ENCODE measurements at places on chromosomes 16 and 17.

DNA sequence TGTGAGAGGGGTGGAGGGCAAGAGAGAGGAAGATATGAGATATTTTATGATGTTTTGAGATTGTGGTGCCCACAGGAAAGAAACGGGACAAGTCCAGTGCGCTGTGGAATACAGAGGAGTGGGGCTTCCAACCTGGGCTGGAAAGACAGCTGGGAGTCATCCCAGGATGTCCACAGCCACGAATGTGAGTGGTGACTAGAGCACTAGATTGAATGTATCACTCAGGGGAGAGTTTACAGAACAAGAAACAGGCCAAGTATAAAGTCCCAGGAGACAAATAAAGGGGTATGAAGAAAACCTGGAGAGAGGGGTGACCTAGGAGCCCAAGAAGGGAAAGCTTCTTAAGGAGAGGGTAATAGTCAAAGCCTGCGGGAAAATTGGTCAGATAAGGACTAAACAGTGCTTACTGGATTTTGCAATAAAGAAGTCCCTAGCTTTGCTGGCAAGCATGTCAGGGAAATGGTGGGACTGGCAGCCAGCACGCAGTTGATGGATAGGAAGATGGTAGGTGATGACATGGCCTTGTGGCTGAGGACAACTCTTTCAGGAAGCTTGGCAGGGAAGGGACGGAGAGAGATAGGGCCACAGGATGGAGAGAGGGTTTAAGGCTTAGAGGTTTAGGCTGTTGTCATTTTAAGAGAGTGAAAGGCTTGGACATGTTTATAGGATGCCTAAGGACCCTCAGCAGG is 114.5 kb downstream of the AXIN2 start:
- DNase-seq = no peak

- no peak for DNase-seq
These were observed 59.4 kb downstream of the ZFHX3 start for GRCh38 chr16:72988569-72988968.

GRCh38 chr17:50771991-50772785 is 4.9 kb upstream of the ANKRD40CL start:
- no peak for DNase-seq

GRCh38 chr17:67511012-67511411 is 133.9 kb downstream of the PITPNC1 start:
- DNase-seq = no peak

GRCh38 chr16:57628783-57629293 is 408 bp downstream of the ADGRG1 start:
- no peak for DNase-seq

DNA sequence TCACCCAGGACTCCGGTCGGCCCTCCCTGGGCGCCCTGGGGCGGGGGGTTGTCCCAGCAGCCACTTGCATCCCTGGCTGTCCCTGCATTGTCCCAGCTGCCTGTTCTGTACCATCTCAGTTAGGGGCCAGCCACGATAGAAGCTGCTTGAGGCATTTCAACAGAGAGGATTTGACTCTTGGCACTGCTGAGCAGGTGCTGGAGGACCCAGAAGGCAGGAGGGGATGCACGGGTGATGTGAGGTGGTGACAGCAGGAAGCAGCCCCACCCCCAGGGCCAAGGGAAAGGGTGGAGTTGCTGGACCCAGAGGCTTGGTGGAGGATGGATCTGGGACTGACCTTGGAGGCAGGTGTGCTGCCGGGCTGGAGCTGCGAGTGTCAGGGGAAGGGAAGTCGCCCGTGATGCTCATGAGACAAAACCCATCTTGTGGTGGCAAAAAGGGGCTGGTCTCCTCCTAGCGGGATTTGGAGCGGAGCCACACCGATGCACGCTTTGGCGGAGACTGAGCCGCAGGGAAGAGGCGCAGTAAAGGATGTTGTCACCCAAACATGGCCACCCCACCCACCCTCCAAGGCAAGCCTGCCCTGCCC is 188.0 kb upstream of the GSE1 start:
- DNase-seq = no peak

DNA sequence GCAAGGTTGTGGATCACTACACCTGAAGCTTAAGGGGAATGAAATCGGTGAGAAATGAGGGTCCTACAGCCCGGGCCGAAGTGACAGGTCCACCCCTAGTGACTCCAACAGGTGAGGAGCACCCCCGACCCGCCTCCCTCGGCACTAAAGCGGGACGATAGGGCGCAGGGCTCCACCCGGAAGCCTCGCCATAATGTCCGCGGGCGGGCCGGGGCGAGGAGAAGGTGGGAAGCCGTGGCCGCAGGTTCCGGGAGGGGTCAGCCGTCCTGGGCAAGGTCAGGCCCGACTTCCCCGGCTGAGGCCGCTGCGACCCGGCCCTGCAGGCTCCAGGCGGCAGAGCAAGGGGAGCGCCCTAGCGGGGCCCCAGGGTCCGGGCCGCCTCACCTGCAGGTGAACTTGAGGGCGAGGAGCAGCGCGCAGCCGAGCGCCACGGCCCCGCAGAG is 543 bp downstream of the TXNDC11 start:
- DNase-seq = peak; percentile 48

GRCh38 chr17:82357394-82357793 is 1.7 kb upstream of the TEX19 start:
- no peak for DNase-seq

DNA sequence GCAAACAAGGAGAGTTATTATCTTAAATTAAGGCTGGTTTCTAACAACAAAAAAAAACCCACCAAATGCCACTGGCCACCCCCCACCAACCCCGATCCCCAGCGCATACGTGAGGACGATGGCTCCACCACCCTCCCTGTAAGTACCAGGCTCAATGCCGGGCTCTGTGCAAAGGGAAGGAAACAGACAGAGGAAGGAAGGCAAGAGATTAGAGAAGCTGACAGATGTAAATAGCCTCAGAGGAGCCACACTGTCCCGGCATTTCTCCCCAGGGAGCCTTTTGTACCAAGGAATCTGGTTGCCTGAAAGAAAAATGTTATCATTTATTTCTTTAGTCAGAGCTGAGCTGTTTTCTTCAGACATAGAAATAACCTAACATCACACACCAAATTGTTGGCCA is 13.1 kb downstream of the SOST start:
- DNase-seq = no peak

DNA sequence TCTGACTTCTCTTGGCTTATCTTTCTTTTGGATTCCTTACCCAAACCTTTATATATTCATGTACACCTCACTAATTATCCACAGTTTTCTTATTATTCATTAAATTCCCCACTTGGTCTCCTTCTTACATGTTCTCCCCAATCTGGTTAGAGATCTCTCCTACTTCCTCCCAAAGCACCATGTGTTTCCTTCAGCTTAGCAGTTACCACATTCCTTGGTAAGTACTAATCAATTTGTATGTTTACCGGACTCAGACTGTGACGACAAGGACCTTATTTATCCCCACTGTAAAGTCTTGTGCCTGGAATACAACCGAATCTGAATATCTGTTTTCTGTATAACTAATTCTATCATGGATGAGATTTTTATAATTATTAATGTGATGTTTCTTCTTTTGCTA is 389.5 kb downstream of the KCNJ2 start:
- DNase-seq = no peak

DNA sequence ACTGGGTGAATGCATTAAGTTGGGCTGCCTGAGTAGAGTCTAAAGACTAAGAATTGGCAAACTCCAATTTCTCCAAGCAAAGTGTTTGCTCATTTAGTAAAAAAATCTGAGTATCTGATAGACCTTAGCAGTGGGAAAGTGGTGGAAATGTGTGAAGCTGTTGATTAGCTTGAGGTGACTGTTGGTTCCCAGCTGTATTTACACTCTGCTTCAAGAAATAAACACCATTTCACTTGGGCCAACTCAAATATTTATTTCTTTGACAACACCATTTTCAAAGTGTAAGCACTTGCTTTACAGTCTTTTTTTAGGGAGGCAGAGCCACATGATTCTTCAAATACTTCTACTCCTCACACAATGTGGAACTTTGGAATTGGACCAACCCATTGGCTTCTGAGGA is 8.7 kb downstream of the KCTD19 start:
- no peak for DNase-seq

DNA sequence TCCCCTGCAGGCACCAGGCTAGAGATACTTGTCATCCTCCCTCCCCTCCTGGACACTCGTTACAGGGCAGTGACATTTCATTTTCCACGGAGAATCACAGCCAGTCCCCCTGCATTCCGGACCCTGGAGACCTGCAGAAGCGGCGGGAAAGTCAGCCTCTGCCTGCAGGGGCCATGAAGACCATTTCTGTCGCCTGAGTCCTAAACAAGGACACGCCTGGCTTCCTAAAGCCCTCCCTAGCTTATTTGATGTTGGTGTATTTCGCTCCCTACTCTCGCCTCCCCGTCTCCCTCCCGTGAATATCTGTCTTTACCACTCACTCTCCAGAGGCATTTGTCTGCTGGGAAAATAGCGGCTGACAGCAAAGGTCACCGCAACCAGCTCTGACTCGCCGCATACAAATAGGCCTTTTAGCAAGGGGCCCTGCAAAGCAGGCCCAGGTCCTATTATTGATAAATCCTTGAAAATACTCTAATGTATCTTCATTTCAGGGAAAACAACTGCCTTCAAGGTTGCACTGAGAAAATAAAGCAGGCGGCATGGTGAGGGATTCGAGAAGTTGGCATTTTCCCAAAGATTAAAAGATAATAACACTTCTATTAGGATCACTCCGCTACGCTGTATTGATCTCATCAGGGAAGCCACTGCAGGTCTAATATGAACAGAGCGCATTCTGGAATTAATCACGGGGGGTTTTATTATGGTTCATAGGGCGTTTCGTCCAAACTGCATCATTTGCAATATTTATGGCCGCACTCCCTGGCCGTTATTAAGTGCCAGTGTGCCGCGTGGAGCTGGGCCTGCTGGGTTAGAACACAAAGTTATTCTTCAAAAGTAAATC is 447.1 kb upstream of the CDH5 start:
- no peak for DNase-seq

DNA sequence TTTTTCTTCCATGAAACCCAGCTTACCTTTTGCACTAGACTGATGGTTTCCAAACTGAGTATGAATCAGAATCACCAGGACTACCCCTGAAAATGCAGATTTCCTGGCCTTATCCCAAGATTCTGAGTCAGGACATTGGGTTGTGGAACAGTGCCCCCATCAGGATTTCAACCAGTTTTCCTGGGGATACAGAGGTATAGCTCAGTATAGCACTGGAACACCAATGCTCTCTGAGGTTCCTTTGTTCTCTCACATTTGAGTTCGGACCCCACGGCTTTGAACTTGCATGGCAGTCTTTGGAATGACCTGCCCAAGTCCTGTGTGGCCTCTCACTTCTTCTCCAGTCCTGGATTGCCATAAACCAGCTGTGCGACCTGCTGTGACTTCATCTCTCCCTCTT is 12.8 kb upstream of the CCL8 start:
- DNase-seq = no peak

- no peak for DNase-seq
These were observed 3.9 kb downstream of the ACTG1 start for GRCh38 chr17:81508639-81509206.

GRCh38 chr16:50858877-50859627 is 117.2 kb downstream of the CYLD start:
- DNase-seq = no peak

- no peak for DNase-seq
These were observed 32.6 kb downstream of the PPL start for GRCh38 chr16:4904108-4904941.

- no peak for DNase-seq
These were observed 677 bp upstream of the RANGRF start for GRCh38 chr17:8287651-8288335.

DNA sequence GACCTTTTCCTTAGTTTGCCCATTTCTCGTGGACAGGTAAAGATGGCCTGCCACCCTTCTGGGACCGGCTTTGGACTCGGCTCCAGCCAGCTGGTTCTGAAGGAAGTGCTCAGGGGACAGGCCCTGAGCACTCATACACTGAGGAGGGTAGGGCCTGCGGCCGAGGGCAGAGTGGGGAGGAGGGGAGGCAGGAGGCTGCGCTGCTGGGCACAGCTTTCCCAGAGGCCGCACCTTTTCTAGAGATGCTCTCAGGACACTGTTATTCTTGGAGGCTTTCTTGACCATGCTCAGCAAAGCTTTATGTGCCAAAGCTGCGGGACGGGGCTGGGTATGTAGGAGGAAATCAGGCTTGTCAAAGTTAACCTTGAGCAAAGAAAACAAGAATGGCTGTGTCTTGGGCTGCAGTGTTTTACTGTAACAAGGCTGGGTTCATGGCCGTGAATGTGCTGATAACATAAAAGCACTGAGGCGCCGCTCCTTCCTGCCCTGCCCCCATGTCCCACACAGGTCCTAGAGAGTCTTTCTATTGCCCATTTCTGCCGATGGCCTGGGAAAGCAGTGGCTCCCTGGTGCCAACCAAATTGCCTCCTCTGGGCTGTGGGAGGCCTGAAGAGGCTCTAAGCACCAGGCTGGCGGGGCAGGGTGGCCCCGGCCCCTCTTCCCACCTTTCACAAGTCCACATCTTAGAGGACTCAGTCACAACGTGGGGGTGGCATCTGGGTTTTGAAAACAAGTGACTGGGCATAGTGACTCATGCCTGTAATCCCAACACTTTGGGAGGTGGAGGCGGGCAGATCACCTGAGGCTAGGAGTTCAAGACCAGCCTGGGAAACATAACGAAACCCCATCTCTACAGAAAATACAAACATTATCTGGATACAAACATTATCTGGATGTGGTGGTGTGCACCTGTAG is 22.3 kb upstream of the TIMP2 start:
- no peak for DNase-seq

DNA sequence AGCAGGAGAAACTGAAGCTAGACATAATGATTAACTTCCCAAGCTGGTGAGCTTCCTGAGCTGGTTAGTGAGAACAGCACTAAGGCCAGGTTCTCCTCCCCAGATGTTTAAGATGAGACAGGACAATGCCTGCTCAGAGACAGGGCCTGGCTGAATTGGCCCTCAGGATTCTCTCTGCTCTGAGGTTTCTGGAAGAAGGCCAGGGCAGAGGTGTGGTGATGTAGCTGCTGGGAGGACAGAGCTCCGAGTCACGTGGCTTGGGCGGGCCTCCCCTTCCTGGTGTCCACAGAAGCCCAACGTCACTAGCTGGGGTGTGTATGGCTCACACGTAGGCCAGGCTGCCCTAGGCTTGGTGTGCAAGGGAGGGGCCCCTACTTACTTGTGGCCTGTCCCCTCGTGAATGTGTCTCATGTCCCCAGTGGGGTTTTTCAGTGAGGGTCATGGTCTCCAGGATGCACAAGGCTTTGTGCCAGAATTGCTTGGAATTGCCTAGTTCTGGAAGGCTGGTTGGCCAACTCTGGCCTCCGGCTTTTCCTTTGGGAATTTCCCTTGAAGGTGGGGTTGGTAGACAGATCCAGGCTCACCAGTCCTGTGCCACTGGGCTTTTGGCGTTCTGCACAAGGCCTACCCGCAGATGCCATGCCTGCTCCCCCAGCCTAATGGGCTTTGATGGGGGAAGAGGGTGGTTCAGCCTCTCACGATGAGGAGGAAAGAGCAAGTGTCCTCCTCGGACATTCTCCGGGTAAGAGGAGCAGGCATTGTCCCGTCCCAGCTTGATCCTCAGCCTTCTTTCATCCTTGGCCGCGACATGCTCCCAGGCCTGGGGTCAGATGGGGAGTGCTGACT is 3.4 kb downstream of the NOD2 start:
- DNase-seq = peak; percentile 87

- no peak for DNase-seq
These were observed 28.7 kb downstream of the WIPI1 start for GRCh38 chr17:68428498-68429172.

All from CD4-positive, alpha-beta T cell treated with Interleukin-17A for 1 hour (primary cell).